ENCODE measurements at places on chromosomes 16 and 17. TPM values are rescaled to one million over a fixed set of nuclear protein-coding genes. Genes with fewer than 3 reads are reported as not detected.

The TPSAB1 gene
- total RNA-seq, result not detected

The CCL8 gene
- not detected for total RNA-seq

The YBX2 gene
- 0.56 TPM for total RNA-seq

The KRTAP4-9 gene
- total RNA-seq, result not detected

The PHF12 gene
- 30.3 TPM for total RNA-seq

The GRB7 gene
- 4.8 TPM for total RNA-seq

The MPP3 gene
- total RNA-seq, result 16.2 TPM

The FMNL1 gene
- 34.9 TPM for total RNA-seq

The FOXC2 gene
- total RNA-seq, result 4.9 TPM

The PRSS27 gene
- total RNA-seq, result 1.8 TPM

The TVP23A gene
- total RNA-seq, result 0.07 TPM

The SYNGR3 gene
- 9.5 TPM for total RNA-seq

The HNF1B gene
- 21.6 TPM for total RNA-seq

The POLR3K gene
- total RNA-seq, result 39.0 TPM

The IKZF3 gene
- not detected for total RNA-seq

The MYADML2 gene
- not detected for total RNA-seq

The PCGF2 gene
- 59.6 TPM for total RNA-seq

The HES7 gene
- 1.8 TPM for total RNA-seq

The ALOX12B gene
- 1.2 TPM for total RNA-seq

The PRR29 gene
- total RNA-seq, result 1.2 TPM

The MTHFSD gene
- 10.7 TPM for total RNA-seq

The SBK1 gene
- 0.28 TPM for total RNA-seq

The ODF4 gene
- total RNA-seq, result not detected

The ZG16B gene
- total RNA-seq, result 0.62 TPM

The KRTAP9-8 gene
- not detected for total RNA-seq

The TMEM88 gene
- 0.33 TPM for total RNA-seq

The KRT9 gene
- not detected for total RNA-seq

The CLEC16A gene
- total RNA-seq, result 8.0 TPM

The SAMD14 gene
- total RNA-seq, result 0.50 TPM

The SCNN1G gene
- total RNA-seq, result 1.2 TPM

The CLEC10A gene
- not detected for total RNA-seq

The PPP1R27 gene
- 0.39 TPM for total RNA-seq

The RNF112 gene
- 0.92 TPM for total RNA-seq

The WFIKKN1 gene
- 0.23 TPM for total RNA-seq

The CLEC18C gene
- total RNA-seq, result not detected

The PPL gene
- total RNA-seq, result 3.4 TPM

The KRT13 gene
- total RNA-seq, result 0.41 TPM

The NPIPA7 gene
- total RNA-seq, result 5.4 TPM

The PPP4C gene
- total RNA-seq, result 144 TPM

The KRT32 gene
- 0.07 TPM for total RNA-seq

The ABCC3 gene
- 131 TPM for total RNA-seq

The EIF4A3 gene
- total RNA-seq, result 213 TPM

The RTN4RL1 gene
- total RNA-seq, result 9.3 TPM

The CES5A gene
- total RNA-seq, result not detected

The ASIC2 gene
- 1.9 TPM for total RNA-seq

The ITGA2B gene
- total RNA-seq, result 1.9 TPM

The MYH2 gene
- not detected for total RNA-seq

The NACA2 gene
- not detected for total RNA-seq

The KRTAP4-7 gene
- total RNA-seq, result not detected

The BHLHA9 gene
- not detected for total RNA-seq

Data from A549 treated with Mapracorat at 1 μM for 4 hours (cell line).